ENCODE measurements at places on chromosomes 2 and 18.

GRCh38 chr2:146503366-146503765 is 1341.5 kb upstream of the ACVR2A start:
- DNase-seq = no peak

- DNase-seq = no peak
Observed at GRCh38 chr18:7304061-7304370, 73.1 kb downstream of the LRRC30 start.

DNA sequence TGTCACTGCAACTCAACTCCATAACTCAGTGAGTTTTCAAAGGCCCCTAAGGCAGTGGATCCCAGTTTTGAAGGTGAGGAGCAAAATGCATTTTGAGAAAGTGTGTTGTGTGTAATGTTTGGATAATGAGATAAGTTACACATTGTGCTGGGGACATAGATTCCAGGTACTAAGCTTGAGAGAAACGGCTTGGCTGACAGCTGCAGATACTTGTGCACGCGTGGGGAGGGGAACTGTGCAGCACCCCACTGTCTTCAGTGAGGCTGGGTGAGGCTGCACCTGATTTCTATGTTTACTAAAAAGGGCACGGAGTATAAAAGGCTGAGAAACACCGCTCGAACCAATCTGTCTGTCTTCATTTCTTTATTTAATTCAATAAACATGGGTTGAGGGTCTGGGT is 254.0 kb upstream of the COPS8 start:
- DNase-seq = no peak

DNA sequence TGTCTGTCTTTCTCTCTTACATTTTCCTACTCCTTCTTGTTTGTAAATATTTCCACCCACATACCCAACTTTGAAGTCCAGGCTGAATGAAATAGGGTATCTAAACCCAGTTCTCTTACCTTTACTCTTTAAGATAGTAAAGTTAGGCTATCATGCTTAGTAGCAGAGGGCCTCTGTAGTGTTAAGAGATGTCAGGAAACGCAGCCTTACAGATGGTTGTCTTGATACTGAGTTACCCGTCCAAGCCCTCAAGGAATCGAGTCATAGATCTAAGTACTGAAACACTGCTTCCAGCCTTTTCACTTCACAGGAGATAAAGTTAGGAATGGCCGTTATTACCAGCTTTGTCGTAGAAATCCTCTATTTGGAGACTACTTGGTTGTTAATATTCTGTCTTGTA is 24.3 kb downstream of the MRPS9 start:
- DNase-seq = no peak

DNA sequence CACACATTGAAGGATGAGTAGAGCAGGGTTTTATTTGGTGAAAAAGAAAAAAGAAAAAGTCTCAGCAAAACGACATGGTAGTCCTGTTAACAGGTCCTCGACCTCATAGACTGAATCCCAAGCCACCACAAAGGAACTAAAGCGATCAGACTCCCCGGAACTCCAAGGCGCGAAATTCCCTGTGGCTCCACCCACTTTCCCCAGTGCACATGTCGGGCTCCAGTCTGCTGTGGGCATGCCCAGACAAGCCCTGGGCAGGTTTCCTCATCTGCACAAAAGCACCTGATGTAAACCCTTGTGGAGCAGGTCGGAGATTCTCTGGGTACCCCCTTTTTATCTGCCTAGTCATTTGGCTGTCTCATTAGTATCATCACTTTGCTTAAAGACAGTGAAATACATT is 170.7 kb upstream of the FSIP2 start:
- DNase-seq = no peak

DNA sequence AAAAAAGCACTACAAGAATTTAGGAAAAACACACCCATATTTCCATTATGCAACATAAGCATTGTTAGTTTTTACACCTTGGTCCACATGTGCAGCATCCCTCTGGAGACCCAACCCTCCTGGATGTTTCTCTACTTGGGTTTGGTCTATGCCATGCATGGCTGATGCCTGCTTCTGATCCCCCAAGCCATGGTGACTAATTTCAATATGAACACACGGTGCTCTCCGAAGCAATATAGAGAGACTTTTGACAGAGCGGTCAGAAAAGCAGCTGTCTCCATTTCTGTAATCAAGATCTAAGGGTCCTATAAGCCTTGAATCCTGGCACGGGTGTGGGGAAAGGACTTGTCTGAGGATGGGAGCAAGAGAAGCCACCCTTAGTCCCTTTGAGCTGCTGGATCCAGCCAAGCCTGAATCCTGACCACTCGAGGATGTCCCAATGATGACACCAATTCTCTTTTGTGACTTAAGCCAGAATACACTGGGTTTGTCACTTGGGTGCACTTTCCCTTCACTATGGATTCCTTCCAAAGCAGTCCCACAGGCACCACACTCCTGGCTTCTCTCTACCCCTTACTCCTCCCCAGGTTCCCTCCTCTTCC is 91.5 kb downstream of the ACTR2 start:
- DNase-seq = no peak

DNA sequence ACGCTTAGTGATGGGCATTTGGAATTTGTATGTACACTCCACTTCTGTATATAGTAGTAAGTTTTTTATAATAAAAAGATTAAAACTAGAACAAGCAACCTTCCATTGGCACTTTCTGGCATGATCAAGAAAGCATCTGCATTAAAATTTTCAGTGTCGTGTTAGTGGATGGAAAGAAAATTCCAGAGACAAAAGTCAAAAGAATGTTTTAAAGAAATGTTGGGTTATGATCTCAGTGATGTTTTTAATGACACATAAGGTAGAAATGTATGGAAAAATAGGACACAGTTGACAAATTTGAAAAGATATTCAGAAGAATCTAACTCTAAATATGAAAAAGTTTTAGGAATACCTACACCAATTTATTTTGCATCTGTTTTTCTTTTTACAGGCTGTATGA is 126.1 kb upstream of the FAM117B start:
- DNase-seq = no peak

DNA sequence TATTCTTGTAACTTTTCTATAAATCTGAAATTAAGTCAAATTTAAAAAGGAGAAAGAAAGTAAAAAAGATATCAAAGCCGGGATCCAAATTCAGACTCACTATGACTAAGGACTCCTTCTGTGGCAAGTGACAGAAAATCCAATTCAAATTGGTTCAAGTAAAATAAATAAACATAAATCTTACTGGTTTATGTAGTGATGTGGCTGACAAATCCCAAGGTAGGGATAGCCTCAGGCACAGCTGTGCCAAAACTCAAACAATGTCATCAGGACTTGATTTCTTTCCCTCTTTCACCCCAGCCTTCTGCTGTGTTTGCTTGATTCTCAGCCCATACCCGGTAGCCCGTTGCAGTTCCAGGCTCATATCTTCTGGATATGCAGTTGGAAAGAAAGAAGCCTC is 284.6 kb downstream of the SP3 start:
- DNase-seq = no peak

- no peak for DNase-seq
Observed at GRCh38 chr2:227696990-227697679, 20.7 kb downstream of the SLC19A3 start.

DNA sequence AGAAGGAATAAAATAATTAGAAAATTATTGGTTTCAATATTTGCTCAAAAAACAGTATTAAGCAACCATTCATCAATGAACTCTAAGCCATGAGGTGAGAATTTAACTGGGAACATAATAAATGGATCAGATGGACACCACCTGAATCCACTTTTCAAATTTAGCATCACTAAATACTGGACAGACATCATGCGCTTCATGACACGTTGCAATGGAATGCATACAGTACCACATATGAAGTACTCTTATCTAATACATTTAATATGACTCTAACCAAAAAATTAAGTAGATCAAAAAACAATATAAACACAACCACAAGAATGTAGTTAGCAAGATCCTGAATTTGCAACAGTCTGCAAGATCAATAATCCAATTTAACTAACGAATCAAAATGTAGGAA is 76.6 kb downstream of the COBLL1 start:
- DNase-seq = no peak

All from stimulated activated CD4-positive, alpha-beta T cell treated with anti-CD3 and anti-CD28 coated beads, TNF-alpha, amount 100 ng/mL, for 1 hour (primary cell).